ENCODE measurements at places on chromosomes 5 and 9. TPM values are rescaled to one million over a fixed set of nuclear protein-coding genes. Genes with fewer than 3 reads are reported as not detected.

The TTLL11 gene
- total RNA-seq = 3.3 TPM

The KIAA1958 gene
- total RNA-seq = 7.2 TPM

The GARIN3 gene
- 0.10 TPM for total RNA-seq

The OR1J1 gene
- not detected for total RNA-seq

The C5orf58 gene
- not detected for total RNA-seq

The INSL4 gene
- total RNA-seq = not detected

The KLHL9 gene
- total RNA-seq = 19.3 TPM

The HTR1A gene
- total RNA-seq = not detected

The CD274 gene
- total RNA-seq = 10.7 TPM

The RGMB gene
- total RNA-seq = 2.2 TPM

The BHMT gene
- not detected for total RNA-seq

The PTGR1 gene
- not detected for total RNA-seq

The BARX1 gene
- 0.46 TPM for total RNA-seq

The SLC45A2 gene
- total RNA-seq = not detected

The TMEM174 gene
- not detected for total RNA-seq

The WDR36 gene
- total RNA-seq = 26.0 TPM

The NFIB gene
- not detected for total RNA-seq

The SAP30L gene
- 49.5 TPM for total RNA-seq

The ACER2 gene
- total RNA-seq = 2.6 TPM

The FOXD4L5 gene
- 0.18 TPM for total RNA-seq

The SHOC1 gene
- total RNA-seq = not detected

The CAMK2A gene
- not detected for total RNA-seq

The ANKS6 gene
- total RNA-seq = 6.8 TPM

The TPPP gene
- 0.05 TPM for total RNA-seq

The CHSY3 gene
- total RNA-seq = not detected

The ANKRD31 gene
- total RNA-seq = 0.15 TPM

The CD14 gene
- 0.66 TPM for total RNA-seq

The FBP1 gene
- 1.1 TPM for total RNA-seq

The CDH6 gene
- total RNA-seq = not detected

The TAF11L10 gene
- not detected for total RNA-seq

The EXOSC3 gene
- total RNA-seq = 65.0 TPM

The FAM169A gene
- 3.8 TPM for total RNA-seq
